Adrenal gland (tissue), 19 donors: ENCODE measurements at places on chromosomes 2 and 18. TPM values are rescaled to one million over a fixed set of nuclear protein-coding genes. Genes with fewer than 3 reads are reported as not detected.

GRCh38 chr2:195735347-195735746 is 78.3 kb downstream of the SLC39A10 start:
- no peak for DNase-seq

GRCh38 chr18:46301081-46301480 is 196.9 kb downstream of the HAUS1 start:
- DNase-seq = no peak

DNA sequence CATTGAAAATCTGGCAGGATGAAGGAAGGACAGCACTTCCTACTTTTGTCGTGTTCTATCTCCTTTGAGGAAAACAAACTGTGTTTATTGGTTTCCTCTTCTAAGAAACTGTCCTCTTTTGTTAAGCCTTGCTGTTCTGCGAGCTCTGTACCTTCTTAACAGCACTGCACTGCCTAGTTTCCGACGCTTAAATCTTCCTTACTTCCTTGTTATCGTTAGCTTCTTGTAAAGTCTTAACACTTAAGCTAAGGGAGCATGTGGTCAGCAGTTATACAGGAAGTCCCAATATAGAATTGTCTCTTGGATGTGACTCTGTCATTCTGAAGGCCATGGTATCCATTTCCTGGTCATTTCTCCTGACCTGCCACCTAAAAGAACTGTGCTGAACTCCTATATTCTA is 552.8 kb upstream of the NRP2 start:
- no peak for DNase-seq

- no peak for DNase-seq
Measured at GRCh38 chr18:42274488-42275137, 319.6 kb downstream of the PIK3C3 start.

GRCh38 chr2:197280015-197280702 is 30.4 kb downstream of the ANKRD44 start:
- no peak for DNase-seq

TUBA3E gene
- not detected for polyA plus RNA-seq

FBXO41 gene
- polyA plus RNA-seq = 12.0 TPM

DNA sequence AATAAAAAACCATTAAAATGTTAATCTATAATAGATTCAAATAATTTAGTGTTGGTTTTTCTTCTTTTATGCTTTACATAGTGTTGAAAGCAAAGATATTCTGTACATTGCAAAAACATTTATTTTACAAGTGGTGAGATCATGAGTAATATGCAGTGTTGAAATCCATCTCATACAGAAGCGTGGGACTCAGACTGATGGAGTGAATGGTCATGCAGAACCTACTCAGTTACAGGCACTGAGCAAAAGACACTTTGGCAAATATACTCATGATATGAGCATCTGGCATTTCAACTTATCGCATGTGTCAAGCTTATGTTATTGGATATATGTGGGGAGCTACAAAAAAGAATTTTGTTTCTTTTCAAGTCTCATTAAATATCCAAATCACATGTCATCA is 620.2 kb upstream of the NETO1 start:
- no peak for DNase-seq

DNA sequence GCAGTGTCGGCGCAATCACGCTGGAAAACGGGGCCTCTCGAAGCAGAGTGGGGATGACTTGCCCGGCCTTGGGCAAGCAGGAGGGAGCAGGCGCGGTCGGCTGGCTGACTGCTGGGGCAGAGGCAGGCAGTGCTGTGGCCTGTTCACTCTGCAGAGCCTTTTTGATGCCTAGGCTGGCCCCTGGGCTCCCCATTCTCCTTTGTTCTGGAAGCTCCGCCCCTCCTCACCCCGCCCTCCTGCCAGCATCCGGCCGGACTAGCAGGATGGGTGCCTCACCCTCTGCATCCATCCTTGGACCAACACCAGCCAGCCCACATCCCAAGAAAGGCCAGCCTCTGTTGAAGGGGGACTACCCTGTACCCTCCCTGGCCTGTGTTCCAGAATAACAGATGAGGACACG is at the start of gene ASPRV1:
Gene ASPRV1 (minus strand): TSS at position 136 of the 400 bp plus-strand sequence. CDS start 195 bp downstream, outside the sequence.
- no peak for DNase-seq

GRCh38 chr18:3046216-3046808 is 33.4 kb upstream of the LPIN2 start:
- no peak for DNase-seq

DNA sequence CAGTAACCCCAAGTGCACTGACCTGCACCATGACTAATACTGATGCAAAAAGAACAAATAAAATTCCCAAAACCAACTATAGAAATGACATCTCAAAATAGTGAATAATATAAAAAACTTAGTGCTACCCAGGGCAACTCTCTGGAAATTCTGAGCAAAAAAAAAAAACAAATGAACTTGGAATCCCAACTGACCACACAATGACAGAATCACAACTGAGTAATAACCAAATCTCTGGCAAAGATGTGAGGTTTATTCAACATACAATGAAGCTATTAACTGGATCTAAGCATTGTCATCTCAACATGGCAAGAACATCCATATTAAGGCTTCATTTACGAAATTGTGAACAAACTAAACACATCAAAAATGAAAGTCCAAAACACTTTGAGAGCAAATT is 22.7 kb downstream of the EXOC6B start:
- no peak for DNase-seq
